ENCODE measurements at places on chromosomes 7 and 10.

DNA sequence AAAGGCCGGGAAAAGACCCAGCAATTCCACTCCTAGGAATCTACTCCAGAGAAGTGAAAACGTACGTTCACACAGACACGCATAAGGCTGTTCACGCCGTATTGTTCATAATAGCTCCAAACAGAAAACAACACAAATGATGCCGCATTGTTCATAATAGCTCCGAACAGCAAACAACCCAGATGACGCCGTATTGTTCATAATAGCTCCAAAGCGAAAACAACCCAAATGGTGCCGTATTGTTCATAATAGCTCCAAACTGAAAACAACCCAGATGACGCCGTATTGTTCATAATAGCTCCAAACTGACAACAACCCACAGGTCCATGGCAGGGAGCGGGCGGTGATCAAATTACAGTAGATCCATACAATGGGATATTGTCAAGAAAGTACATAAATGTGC lies 85.2 kb upstream of the DNAAF5 start:
- no peak for DNase-seq

- no peak for DNase-seq
Measured at GRCh38 chr7:48813472-48813871, 110.9 kb upstream of the CDC14C start.

GRCh38 chr10:5813091-5813340 lies 218 bp downstream of the GDI2 start:
- DNase-seq: no peak

- DNase-seq: no peak
Measured at GRCh38 chr10:4838743-4839142, 12.7 kb downstream of the AKR1E2 start.

- DNase-seq: no peak
Measured at GRCh38 chr10:17816199-17816598, 7.1 kb downstream of the MRC1 start.

GRCh38 chr10:77182803-77183202 lies 454.8 kb downstream of the KCNMA1 start:
- no peak for DNase-seq

GRCh38 chr7:1755783-1756625 lies 85.9 kb downstream of the ELFN1 start:
- DNase-seq: no peak

DNA sequence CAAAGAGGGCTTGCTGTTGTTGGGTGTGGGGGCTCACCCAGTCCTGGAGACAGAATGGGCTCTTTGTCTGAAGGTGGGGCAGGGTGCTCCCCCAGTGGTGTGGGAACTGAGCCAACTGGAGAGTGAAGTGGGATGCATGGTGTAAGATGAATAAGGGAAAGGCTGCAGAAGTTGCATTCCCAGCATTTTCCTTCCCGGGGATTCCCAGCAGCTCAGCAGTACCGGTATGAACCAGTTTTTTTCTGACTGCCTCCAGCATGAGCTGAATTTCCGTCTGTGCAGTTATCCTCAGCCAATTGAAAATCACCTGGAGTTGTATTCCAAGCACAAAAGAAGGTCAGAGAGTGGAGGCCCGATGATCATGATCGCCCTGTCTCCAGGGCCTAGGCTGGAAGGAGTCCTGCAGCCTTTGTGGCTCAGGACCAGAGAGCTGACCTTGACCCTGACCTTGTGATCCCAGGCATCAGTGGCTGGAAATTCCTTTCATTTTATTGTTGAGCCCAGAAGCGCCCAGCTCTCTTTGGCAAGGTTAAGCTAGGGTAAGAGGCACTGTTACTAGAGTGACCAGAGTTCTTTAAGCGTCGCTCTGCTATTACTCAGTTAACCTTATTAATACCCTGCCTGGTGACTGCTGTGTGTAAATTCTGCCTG lies 33.4 kb downstream of the OGDH start:
- DNase-seq: no peak

GRCh38 chr7:75637854-75638593 lies 100.7 kb downstream of the HIP1 start:
- DNase-seq: no peak

GRCh38 chr10:132185601-132186487 lies 904 bp upstream of the DPYSL4 start:
- peak; percentile 44 for DNase-seq

GRCh38 chr10:51073453-51074237 lies 642 bp upstream of the PRKG1 start:
- no peak for DNase-seq

DNA sequence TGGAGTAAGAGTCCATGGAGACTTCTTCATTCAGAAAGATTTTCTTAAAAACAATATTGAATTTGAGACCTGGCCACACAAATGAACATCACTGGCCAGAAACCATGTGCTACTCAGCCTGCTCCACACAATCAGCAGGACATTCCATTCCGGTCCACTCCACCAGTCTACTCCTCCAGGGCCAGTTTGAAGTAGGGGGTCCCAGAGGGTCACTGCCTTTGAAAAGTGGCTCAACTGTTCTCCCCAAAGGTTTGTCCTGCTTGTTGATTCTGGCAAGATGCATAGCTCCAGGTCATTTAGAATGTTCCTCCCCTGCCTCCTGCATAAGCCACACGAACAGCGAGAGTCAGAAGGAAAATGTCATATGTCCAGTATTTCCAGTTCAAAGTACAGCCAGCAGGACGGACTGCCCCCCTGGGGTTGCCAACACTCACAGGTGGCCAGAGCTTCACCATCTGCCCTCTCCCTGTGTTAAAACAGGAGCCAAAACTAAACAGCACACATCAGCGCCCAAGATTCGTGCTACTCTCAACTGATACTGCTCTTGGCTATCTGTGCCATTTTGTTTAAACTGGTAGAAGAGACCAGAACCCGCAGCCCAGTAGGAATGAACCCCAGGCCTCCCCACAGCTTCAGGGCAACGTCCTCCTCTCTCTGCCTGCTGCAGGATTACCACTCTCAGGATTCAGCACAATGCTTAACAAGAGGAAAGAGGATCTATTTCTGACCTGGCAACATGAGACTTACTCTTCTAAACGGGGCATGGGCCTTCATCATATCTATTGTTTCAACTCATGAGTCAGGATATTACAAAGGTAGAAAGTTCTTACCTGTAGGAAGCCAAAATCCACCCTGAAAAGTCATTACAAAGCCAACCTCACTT lies 11.3 kb downstream of the GRB10 start:
- no peak for DNase-seq

DNA sequence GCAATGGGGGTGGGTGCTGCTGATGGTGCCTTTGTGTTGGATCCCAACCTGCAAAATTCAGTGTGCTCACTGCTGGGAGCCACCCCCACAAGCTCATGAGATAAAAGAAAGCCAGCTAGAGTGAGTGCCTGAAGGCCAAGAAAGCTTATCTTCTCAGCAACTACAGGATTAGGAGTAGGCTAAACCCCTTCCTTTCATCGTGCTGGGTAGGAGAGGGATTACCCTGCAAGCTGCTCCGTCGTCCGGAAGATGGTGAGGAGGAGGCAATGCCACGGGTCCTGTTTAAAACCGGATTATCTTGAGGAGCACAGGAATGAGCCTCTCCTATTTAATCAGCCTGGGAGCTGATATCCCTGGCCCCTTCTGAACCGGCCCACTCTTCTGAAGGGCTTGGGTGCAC lies 258.0 kb downstream of the GALNT17 start:
- DNase-seq: no peak

DNA sequence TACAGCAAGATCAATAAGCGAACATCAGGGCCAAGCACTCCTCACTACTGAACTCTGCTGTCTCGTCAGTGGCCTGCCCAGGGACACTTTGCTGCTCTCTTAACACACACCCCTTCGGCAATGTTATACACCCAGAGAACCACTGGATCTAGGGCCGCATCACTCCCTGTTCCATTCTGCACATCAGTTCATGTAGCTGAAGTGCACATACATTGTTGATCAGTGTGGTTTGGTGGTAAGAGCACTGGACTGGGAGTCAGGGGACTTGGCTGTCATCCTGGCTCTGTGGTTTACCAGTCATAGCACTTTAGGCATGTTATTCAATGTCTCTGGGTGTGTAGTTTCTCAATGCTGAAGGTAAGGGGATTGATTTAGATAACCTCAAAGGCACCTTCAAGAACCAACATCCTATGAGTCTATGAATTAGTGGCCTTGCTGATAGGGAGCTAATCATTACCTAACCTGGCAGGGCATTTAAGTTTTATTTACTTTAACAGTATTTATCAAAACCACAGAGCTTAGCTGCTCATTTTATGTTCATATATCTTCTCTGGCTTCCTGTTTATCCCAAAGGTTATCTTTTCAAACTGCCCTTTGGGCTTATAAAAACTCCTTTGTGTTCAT lies 24.8 kb downstream of the DUSP5 start:
- no peak for DNase-seq

- no peak for DNase-seq
Measured at GRCh38 chr7:83655951-83656556, 7.1 kb upstream of the SEMA3E start.

GRCh38 chr10:32112055-32112454 lies 55.8 kb upstream of the KIF5B start:
- DNase-seq: no peak

All from effector CD4-positive, alpha-beta T cell (primary cell).